Stimulated activated CD8-positive, alpha-beta memory T cell treated with anti-CD3 and anti-CD28 coated beads, Interleukin-7, amount 100 ng/mL, for 48 hours (primary cell): ENCODE measurements at places on chromosomes 6 and 20.

DNA sequence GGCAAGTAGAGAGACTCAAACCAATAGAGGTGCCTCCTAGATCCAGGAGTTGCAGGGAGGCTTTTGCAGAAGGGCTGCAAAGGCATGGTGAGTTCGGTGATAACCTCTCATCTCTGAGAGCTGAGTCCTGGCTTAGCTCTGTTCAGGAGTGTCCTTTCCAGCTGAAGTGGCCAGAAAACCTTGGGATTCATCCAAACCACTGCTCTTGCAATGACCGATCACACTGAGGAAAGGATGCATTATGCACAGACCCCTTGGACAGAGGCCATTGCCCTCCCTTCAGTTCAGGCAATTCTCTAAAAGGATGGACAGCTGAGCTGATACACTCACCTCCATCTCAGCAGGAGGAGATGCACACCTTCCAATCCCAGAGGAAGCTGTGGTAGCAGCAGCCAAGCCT lies 158.8 kb upstream of the ENPP5 start:
- no peak for DNase-seq

DNA sequence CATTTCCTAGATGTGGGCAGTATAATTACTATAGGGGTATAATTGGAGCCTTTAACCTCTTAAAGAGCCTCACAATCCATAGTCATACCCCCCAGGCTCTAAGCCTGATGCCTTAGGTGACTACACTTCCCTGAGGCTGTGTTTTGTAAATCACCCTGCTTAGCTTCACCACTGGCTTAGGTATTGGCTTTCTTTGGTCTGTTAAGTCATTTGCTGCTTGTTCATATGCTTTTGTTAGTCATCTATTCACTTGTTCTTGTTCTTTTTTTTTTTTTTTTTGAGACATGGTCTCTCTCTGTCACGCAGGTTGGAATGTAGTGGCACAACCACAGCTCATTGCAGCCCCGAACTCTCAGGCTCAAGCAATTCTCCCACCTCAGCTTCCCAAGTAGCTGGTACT lies 26.7 kb downstream of the KAT14 start:
- DNase-seq: no peak

DNA sequence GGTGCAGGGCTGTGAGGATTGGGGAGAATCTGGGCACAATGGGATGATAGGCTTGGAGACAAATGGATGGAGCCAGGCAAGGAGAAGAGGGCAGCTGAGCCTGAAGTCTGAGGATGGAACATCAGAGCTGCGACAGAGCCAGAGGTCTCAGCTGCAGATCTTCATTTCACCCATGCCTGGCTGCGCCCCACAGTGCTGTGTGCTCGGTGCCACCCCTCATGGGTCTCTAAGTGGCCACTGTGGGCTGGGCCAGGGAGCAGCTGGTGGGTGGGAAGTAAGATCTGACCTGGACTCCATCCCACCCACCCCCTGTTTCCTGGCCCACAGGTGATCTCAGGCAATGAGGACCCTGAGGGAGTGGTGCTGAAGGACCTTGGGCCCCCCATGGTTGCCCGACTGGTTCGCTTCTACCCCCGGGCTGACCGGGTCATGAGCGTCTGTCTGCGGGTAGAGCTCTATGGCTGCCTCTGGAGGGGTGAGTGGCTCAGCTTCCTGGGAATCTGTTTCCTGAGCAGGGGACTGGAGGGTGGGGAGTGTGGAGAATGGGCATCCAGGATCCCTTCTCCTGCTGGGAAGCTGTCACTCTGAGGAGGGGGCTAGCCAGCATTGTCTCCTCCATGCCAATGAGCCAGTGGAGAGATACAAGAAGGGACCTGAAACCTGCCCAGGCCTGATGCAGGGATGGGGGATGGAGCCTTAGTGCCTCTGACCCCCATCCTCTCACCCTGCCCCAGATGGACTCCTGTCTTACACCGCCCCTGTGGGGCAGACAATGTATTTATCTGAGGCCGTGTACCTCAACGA lies 6.5 kb downstream of the DDR1 start:
- no peak for DNase-seq

DNA sequence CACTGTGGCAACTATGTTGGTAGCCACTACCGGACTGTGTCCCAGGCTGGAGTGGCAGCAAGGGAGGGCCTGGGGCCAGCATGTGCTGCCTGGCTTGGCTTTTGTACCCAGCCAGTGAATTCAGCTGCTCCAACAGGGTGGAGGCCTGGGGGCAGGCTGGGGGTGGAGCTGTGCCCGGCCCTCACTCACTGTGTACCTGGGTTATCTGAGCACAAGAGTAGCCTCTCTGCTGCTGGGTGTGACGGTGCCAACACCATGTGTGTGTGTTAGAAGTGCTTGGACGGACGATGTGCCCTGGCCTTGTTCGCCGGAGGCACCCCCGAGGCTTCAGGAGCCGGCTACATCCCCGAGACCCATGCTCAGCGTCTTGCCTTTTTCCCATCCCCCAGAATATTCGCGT lies 49.2 kb downstream of the EFCAB8 start:
- no peak for DNase-seq

DNA sequence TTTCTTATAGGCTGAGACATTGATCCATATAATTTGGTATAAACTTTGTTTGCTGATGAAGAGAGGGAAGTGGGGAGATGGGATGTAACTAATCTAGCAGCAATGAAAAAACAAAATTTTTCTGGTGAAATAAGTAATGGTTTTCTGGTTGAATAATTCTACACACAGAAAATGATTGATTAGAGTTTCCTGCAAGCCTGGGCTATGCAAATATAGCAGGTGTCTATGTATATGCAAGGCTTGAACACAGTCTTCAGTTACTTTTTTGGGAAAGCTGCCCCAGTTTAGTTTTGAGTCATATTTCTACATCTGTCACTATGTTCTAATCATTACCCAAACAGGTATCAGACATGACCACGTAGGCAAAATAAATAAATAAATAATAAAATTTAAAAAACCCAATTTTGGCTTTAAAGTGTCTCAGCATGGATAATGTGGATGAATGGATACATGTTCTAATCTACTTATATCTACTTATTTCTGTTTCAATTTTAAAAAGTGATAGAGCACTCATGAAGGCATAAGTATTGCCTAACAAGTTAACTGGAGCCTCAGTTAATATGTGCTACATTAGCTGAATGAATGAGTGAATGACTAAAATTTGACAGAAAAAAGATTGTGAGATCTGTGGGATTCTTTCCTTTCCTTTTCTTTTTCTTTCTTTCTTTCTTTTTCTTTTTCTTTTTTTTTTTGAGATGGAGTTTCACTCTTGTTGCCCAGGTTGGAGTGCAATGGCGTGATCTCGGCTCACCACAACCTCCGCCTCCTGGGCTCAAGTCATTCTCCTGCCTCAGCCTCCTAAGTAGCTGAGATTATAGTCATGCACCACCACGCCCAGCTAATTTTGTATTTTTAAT lies 37.2 kb upstream of the TFB1M start:
- DNase-seq: no peak

GRCh38 chr6:156928126-156928525 lies 150.9 kb downstream of the ARID1B start:
- DNase-seq: no peak

DNA sequence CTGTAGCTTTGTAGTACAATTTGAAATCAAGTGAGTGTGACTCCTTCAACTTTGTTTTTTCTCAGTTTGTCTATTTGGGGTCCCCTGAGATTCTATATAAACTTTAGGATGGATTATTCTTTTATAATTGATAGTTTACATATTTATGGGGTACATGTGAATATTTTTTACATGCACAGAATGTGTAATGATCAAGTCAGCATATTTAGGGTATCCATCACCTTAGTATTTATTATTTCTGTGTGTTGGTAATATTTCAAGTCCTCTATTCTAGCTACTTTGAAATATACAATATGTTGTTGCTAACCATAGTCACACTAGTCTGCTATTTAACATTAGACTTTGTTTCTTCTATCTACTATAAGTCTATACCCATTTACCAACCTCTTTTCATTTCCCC lies 50.3 kb downstream of the PLCG1 start:
- no peak for DNase-seq

GRCh38 chr20:7499201-7499600 lies 441.1 kb downstream of the HAO1 start:
- DNase-seq: no peak

DNA sequence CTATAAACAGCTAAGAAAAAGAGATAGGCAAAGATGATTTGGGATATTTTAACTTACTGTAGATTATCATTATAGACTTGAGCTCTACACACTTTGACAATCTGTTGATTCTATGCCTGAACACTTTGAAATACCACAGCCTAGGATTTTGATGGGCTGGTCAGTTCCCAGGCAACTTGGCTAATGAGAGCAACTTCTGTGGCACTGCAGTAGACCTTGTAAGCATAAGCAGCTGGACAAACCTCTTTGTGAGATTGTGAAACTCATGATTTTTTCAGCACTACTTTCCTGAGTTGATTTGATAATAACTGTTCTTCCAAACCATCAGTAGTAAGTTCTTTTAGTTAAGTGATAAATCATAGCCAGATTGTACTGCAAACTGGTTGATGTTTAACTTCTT lies 27.1 kb upstream of the ELOVL5 start:
- DNase-seq: no peak

- DNase-seq: no peak
Observed at GRCh38 chr20:25006431-25007167, 14.0 kb upstream of the APMAP start.

DNA sequence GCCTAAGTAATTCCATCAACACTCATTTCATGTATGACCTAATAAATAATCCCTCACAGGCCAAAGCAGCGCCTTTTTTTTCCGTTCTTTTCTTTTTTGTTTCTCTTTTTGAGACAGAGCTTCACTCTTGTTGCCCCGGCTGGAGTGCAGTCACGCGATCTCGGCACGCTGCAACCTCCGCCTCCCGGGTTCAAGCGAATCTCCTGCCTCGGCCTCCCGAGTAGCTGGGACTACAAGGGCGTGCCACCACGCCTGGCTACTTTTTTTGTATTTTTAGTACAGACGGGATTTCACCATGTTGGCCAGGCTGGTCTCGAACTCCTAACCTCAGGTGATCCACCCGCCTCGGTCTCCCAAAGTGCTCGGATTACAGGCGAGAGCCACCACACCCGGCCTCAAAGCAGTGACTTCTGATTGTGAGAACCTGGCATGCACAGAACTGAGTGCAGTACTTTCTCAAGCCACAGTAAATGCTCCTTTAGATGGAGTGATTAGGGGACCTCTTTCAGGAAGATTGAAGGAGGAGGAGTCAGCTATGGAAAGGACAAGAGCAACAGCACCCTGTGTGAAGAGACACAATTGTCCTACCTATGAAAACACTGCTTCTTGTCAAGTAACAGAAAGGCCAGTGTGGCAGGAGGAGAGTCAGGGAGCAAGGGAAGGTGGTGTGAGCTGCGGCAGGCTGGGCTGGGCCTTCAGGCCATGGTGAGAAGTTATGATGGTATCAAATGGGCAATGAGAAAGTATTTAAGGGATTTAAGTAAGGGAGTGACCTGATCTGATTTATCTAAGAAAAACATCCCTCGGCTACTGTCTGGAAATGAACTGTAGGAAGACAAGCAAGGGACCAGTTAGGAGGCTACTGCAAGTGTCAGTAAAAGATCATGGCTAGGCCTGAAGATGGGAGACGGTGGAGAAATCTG lies 1.7 kb upstream of the SCAF8 start:
- no peak for DNase-seq

DNA sequence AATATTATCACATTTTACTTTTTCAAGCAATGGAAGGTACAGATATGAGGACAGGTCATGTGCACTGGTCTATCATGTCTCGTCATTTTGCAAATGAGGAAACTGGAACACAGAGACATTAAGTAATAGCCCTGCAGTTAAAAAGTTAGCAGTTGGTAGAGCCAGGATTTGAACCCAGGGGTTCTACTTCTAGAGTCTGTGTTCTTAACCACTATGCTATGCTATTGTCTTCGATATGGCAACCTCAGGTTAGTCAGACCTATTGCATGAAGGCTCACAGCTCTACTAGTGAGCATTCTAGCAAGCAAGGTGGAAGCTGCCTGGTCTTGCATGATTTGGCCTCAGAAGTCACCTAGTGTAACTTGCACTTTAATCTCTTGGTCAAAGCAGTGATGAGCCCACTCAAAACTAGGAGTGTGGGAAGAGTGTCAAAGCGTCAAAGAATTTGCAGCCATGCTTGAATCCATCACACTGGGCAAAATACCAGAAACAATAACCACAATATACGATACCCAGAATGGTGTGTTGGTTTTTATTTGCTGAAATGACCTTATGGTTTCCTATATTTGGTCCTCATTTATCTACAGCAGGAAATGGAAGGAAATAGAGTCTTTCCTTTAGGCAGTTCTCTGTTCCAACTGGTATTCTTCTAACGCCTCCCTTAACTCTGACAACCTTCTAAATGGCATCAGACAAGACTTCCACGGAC lies 20.4 kb upstream of the BMP2 start:
- no peak for DNase-seq

- DNase-seq: no peak
Observed at GRCh38 chr20:37915800-37916570, 13.1 kb downstream of the VSTM2L start.

GRCh38 chr6:14883921-14884320 lies 361.9 kb upstream of the JARID2 start:
- DNase-seq: no peak

DNA sequence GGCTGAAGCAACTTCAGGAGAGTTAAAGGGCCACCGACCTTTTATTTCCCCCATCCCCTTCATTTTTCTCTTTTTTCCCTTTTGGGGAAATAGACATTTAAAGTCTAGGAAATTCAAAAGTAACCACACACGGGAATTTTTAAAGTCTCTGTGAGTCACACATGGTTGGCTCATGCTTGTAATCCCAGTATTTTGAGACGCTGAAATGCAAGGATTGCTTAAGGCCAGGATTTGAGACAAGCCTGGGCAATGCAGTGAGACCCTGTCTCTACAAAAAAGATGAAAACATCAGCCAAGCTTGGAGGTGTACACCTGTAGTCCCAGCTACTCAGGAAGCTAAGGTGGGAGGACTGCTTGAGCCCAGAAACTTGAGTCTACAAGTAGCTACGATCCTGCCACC lies 34.2 kb downstream of the KATNA1 start:
- no peak for DNase-seq

- no peak for DNase-seq
Observed at GRCh38 chr20:5884465-5885335, 65.6 kb downstream of the TRMT6 start.

DNA sequence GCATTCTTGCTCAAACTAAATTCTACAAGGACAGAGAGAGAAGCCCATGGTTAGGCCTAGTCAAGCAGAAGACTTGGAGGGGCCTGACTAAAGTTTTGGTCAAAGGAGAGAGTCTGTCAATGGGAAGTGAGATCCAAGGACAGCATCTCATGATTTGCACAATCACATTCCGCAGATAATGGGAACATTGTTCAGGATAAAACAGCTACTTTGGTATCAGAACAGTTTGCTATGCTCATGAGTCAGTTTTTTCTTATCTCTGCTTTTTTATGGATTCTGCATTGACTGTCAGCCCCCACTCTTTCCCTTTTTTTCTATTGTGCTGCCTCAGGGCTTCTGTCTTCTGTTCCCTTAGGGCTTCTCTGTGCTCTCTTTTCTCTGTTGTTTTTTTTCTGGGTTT lies 28.6 kb downstream of the AKAP7 start:
- DNase-seq: no peak
